ENCODE measurements at places on chromosomes 7 and 10. TPM values are rescaled to one million over a fixed set of nuclear protein-coding genes. Genes with fewer than 3 reads are reported as not detected.

Gene FKBP6
- total RNA-seq: not detected

Gene AKR1C4
- total RNA-seq: 0.13 TPM

Gene ANKRD30A
- 0.49 TPM for total RNA-seq

Gene PLXDC2
- total RNA-seq: 0.03 TPM

Gene ADCY1
- total RNA-seq: 2.5 TPM

Gene PDGFA
- total RNA-seq: 35.9 TPM

Gene GIMAP5
- not detected for total RNA-seq
